Activated CD4-positive, alpha-beta memory T cell treated with anti-CD3 and anti-CD28 coated beads for 36 hours (primary cell): ENCODE measurements at places on chromosomes 12 and 14. TPM values are rescaled to one million over a fixed set of nuclear protein-coding genes. Genes with fewer than 3 reads are reported as not detected.

MMP14 gene
- 1.4 TPM for total RNA-seq

LETMD1 gene
- total RNA-seq, result 84.0 TPM

PROX2 gene
- 0.33 TPM for total RNA-seq

DNA sequence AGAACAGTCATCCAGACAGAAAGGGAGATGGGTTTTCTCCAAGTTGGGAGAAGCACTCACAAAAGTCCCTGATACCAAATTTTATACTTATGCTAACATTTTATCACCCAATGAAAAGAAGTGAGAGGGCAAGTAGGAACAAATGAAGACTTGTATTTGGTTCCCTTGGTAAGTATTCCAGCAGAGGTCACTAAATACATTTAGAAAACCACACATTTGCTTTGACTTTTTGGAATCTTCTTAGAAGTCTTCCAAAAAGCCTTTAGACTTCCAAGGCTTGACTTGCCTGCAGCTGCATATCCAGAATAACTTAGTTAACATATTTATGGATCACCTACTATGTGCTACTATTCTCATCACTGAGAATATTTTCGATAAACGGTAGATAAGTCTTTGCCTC is 3.1 kb upstream of the GYS2 start:
- no peak for DNase-seq

MYO1H gene
- total RNA-seq, result not detected

GRCh38 chr14:37147310-37147880 is 25.0 kb downstream of the SLC25A21 start:
- no peak for DNase-seq

GRCh38 chr12:128450810-128451209 is 183.8 kb downstream of the TMEM132C start:
- no peak for DNase-seq

DNA sequence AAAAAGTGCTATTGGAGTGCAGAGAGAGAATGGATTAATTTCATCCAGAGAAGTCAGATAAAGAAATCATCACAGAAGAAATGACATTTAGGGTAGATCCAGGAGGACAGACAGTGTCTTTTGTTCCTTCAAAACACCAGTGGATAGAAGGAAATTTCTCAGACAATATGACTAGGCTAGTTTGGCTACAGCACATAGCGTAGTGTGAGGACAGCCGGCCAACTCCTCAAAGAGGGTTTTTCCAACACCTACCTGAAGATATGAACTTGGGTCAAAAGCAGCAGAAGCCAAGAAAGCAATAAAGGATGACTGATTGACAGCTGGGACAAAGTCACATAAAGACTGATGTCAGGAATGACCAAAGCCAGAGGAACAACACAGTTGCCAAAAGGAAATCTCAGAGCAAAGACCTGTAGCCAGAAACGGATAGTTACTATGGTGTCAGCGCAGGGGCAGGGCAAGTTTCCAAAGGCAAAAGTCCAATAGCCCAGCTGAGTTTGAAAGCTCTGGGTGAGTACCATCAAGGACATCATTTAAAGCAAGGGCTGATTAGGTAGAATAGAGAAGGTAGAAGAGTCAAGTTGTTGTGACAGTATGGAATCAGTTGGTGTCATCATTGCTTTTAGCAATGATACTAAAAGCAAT is 58.7 kb upstream of the PDE3A start:
- no peak for DNase-seq
